ENCODE measurements at places on chromosomes 7 and 10.

- no peak for DNase-seq
These were observed 411.6 kb upstream of the GALNT17 start for GRCh38 chr7:70720191-70720873.

DNA sequence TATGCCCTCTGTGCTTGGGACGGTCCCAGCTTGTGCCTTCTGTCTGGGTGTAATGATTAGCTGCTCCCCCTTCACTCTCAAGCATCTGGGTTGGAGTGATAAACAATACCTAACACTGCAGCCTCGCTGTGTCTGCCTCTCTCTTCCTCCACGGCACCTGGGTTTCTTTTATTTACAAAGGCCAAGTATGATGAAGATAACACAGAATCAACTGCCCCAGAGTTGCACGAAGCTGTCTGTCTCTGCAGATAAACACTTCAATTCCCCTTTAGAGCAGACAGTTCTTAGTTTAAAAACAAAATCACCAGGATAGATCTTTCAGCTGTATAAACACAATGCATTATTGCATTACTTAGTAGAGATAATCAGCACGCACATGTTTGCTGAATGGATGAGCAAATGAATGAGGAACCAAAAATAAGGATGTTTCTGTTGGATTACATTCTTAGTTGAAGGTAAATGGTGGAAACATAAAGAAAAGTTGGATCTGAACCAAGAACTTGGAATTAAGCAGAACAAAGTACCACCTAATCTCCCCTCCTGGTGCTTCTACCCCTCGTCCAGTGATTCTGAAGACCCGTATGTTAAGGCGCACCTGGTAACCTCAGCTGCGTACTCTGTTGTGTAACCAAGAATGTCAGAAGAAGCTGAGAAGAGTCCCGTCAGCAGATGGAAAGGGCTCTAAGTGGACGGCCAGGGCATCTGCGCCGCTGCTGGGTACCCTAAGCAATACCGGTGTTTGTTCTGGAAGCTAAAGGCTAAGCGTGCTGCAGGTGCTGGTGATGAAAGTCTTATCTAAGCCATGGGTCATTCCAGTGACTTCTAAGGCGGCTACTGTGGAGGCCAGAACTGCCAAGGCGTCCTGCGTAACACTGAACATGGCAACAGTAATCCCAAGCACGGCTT, 26.6 kb downstream of the INSIG1 start:
- no peak for DNase-seq

- no peak for DNase-seq
These were observed 39.7 kb upstream of the TNKS2 start for GRCh38 chr10:91758303-91759146.

DNA sequence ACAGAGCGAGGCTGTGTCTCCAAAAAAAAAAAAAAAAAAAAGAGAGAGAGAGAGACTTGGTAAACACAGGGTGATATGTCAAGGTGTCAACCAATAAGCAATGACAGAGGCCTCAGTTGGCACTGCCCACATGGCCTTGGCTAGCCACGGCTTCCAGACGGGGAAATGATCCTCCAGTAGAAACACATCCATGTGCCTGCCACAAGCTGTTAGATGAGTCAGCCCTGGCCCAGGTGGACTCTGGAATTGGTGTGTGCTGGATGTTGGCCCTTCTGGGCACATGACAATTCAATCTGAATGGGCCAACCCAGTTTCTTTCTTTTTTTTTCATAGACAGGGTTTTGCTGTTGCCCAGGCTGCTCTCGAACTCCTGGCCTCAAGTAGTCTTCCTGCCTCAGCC, 13.7 kb downstream of the RFC2 start:
- no peak for DNase-seq

DNA sequence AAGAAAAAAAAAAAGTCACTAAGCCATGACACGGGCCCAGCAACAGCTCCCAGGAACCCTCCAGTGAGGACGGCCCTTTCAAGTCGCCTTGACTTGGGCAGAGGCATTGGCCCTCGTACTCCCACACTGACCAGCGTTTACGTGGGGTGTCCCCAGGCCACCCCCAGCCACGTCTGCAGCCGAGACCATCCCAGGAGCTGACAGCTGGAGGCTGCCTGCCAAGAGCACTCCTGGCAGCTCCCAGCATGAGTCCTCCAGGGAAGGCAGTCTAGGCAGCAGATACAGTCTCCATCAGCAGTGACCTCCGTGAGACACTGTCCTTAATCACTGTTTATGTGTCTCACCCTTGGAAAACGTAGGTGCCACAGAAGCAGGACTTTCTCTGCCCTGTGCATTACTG, 86.5 kb downstream of the PROSER2 start:
- DNase-seq, result no peak

DNA sequence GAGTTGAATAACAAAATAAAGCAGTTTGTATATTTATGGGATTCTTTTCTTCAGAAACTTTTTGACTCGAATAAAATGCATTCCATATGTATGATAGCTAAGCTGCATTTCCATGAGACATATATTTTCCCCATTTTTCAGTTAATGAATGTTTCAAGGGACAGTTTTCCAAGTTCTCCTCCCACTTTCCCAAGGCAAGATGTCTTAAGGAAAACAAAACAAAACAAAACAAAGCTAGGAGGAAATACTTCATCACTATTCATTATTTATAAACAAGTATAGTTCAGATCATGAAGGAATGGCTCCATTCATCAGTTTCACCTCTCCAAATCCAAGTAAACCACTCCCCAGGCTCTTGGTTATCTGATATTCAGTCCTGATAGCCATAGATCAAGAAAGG, 261.0 kb downstream of the WDR11 start:
- no peak for DNase-seq

- DNase-seq, result no peak
These were observed 818 bp downstream of the DLD start for GRCh38 chr7:107891636-107892366.

DNA sequence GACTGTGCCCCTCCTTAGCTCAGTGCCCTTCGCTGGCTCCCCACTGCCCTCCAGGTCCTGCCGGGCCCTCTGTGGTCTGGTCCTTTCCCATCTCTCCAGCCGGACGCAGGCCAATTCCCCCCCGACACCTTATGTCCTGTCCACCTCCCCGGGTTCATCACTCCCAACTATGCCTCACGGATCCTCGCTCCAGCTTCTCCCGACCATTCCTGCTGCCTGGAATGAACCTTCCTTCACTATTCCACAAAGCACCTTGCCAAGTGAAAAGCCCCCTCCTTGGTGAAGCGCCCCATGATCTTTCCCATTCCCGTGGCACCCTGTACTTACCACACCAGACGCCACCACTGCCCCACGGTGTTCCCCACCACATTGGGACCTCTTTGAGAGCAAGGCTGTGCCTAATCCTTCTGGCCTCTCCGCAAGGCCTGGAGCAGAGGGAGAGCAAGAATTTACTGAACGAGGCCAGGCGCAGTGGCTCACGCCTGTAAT, 47.2 kb downstream of the TMEM270 start:
- DNase-seq, result no peak

GRCh38 chr7:144384555-144385245, 18.8 kb downstream of the NOBOX start:
- no peak for DNase-seq

DNA sequence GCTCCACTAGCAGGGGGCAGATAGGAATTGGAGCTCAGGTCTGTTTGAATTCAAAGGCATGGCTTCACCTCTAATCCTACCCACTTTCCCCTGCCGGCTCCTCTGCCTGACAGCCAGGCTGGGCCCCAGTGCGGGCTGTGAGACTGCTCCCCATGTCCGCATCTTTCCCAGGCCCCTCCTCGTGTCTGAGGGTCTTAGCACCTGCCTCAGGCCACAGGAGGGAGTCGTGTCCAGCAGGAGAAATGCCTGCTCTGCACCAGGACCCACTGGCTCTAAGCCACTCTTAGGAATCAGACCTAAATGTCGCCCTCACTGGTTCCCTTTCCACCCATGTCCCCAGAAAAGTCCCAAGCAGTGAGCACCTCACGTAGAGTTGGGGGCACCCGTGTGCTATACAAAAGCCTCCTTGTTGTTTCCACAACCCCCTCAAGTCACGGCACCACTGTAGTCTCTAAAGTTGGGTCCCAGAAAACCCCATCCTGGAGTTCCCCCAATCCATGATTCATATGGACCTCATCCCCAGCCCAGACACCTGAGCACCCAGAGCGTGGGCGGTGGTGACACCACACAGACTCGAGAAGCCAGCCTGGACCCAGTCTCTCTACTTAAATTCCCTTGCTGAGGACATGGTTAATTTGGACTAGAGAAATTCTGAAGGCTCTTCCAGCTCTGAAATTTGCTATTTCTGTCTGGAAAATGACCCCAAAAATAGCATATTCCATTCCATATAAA, 466.4 kb upstream of the ZMIZ1 start:
- no peak for DNase-seq

DNA sequence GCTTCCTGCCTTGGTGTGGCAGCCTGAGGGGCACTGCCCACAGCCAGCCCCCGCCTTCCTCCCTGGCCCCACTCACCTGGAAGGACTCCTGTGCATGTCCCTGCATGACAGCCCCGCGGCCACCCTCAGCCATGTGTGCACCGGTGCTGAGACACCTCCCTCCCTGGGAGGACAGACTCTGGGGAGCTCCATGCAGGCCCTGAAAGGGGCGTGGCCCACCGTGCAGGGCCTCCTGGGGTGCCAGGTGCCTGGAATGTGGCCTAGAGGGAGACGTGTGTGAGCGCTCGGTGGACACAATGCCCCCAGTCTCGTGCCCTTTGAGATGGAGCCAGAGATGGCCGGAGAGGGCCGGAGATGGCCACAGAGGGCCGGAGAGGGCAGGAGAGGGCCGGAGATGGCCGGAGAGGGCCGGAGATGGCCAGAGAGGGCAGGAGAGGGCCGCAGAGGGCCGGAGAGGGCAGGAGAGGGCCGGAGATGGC, 59.1 kb upstream of the PPP2R2D start:
- no peak for DNase-seq

DNA sequence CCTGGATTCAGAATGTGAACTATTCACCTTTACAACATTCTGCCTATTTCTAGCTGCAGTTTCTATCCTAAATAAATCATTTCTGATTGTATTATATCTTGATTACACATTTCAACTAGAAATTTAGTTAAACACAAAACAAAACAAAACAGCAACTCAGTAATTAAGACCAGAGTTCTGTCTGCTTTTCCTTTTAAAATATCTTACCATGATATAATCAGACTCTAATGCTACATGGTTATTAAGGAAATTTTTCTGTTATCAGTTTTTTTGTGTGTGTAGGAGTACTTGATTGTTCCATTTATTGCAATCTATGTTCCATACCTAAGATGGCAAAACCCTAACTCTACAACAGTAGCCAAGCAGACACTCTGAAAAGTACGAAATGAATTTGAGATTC, 663.3 kb downstream of the NRG3 start:
- no peak for DNase-seq

GRCh38 chr10:5123886-5124285, 29.7 kb downstream of the AKR1C3 start:
- no peak for DNase-seq

- no peak for DNase-seq
These were observed 40.3 kb downstream of the SLC25A28 start for GRCh38 chr10:99579971-99580370.

DNA sequence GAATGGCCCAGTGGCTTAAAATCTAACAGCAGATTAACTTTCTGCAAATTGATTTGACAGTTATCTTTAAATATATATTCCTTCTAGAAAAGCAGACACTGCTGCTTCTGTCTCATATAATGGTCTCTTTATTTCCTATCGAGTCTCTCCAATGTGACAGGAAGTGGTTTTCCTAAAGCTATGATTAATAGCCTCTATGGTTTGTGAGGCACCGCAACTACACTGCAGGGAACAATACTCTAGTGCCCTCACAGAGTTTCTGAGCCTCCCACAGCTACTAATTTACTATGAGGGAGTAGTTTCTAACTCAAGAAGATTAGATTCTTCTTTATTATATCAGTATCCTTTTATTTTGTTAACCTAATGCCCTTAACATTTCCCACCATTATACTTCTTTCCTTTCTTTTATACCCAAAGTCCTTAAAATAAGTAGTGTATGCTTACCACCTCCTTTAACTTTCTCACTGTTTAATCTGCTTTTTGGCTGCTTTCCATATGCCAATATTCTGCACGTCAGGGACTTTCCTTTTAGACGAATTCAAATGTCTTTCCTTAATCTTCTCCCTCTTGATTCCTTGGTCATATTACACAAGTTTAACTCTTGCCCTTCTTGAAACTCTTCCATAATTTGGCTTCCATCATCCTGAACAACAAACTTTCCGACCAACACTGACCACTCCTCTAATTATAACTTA, 23.8 kb upstream of the AHR start:
- DNase-seq, result no peak

Measured in stimulated activated CD8-positive, alpha-beta memory T cell treated with anti-CD3 and anti-CD28 coated beads, Interleukin-12 subunit alpha, Interleukin-12 subunit beta, amount 100 ng/mL, for 1 hour (primary cell).